ENCODE measurements at places on chromosomes 1 and 21.
A peak's percentile ranks its signal among the peaks of the same experiment; 100 is the strongest.

DNA sequence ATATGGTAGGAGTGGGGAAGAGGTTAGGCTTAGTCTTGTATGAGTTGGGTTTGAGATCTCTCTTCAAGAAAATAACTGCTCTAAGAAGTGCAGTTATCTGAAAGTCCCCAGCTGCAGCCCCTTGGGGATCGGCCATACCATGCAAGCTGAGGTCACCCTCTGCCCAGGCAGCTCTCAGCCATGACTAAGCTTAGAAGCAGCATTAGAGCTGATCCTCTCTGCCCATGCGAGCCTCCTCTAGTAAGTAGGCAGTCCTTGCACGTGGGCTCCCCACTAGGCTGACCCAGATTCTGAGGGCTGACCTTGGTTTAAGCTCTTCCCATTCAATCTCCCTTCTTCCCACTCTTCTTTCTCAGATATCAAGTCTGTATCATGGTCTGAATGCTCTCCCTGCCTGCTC lies 121.0 kb upstream of the UBE2U start:
- DNase-seq = no peak

DNA sequence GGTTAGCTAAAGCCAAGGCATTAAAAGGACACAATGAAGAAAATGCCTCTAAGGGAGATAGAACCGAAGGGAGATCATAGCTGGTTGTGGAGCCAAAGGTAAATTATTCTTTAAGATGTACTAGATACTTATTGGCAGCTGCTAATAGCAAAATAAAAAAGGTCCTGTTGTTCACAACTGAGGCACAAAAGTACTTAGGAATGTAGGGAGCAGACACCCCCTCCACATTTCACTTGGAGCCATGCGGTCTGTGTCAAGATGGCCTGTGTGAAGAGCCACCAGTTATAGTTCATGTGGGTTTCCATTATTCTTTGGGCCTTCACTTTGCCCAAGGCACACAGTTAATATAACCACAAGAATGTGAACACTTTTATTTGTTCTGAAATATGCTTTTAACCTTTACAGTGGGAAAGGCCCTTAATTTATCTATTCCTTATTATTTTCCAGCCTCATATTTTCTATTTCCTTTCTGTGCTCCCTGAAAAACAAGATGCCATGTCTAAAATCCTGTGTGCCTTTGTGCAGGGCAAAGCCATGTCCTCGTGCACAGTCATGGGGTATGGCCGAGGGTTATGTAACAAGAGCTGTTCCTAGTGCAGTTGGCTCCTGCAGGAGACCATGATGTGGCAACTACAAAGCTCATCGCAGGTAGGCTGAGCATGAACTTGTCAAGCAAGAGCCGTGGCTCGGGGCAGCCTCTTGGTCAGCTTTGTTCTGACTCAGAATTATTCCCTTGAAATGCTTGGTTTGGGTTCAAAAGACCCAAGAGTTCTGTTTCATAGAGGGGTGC lies 16.2 kb upstream of the WDR26 start:
- no peak for DNase-seq

GRCh38 chr1:9305216-9305615 lies 12.5 kb downstream of the SPSB1 start:
- no peak for DNase-seq

DNA sequence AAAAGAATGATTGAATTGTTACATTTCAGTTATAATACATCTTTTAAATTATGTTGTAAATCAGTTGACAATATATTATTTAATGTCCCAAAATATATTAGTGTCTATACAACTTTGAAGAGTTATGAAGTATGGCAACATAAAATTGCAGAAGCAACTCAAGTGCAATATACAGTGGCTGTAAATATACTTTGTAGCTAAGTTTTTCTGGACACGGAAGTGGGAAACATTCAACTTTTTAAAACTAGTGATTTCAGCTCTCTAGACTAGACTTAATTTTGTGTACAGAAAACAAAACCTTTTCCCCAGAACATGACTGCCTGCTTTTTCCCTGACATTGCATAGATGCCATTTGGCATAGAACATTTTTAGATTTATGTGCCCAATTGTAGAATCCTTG lies 29.5 kb upstream of the ABCG1 start:
- DNase-seq = no peak

GRCh38 chr1:67044631-67045270 lies 9.2 kb downstream of the SLC35D1 start:
- no peak for DNase-seq

GRCh38 chr21:31310750-31311149 lies 33.3 kb downstream of the TIAM1 start:
- no peak for DNase-seq

DNA sequence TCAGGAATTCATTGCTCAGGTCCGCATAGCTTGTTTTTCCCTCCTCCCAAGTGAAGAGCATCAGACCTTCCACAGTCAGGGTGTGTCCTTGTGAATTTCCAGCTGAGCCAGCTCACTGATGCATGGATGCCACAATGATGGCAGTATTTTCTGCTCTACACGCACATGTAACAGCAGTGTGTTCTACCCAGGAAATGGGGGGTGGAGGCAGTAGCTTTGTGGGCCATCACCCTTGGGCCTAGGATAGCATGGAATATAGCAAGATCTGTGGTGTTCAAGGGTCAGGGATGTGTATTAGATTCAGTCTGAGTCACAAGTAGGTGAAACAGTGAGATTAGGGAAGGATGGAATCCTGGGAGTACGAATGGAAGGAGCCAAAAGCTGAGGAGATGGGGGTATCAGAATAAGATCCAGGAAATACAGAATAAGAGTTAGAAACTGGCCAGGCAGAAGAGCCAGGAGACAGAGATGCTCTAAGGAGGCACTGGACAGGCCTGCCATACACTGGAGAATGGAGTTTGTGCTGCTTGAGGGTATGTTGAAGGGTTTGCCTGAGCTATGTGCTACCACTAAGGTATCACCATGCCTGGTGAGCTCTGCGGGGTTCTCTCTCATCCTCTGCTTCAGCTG lies 90.6 kb upstream of the CNIH3 start:
- no peak for DNase-seq

GRCh38 chr1:56978819-56979218 lies 13.0 kb upstream of the C8B start:
- DNase-seq = no peak

DNA sequence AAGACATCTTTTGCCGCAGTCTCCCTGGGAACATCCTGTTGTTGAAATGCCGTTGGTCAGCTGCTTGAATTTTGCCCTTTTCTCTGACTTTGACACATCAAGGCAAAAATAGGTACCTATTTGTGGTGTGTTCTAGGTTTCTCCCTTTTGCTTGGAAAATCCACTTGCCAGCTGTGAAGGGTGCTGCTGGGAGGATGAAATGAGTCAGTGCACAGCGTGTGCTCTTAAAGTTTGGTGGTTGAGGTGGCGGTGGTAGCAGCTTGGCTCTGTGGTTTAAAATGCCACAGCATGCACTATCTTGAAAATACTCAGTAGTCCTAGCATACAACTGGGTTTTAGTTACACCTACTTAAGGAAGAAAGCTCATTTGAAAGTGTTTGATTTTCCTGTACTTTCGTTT lies 183.8 kb downstream of the DHRS3 start:
- DNase-seq = peak; percentile 72

DNA sequence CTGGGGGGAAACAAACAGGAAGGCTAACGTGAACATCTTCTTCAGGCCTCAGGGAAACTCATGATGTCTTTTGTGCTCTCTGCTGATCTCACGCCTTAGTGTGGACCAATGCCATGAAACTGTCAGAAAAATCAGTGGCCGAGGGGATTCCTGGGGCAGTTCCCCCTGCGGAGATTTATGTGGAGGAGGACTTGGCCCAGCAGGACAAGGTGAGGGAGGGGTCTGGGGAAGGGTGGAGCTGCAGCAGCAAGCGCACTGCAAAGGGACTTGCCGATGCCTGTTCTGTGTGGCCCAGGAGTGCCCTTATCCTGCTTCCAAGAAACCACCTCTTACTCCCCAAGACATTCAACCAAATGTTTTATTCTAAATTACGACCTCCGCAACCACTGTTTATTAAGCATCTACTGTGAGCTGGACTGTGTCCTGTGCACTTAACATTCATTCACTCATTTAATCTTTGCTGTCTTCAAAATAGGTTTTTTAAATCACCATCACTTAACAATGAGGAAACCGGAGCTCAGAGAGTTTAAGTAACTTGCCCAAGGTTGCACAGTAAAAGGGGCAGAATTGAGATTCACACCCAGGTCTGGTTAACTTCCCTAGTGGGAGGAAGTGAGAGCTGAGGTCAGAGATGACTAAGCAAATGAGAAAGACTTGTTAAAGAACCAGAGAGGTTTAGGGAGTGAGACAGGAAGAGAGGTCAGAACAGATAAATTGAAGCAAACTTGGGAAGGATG lies 49.7 kb downstream of the FHAD1 start:
- peak; percentile 20 for DNase-seq

GRCh38 chr1:68232289-68233148 lies at the start of gene WLS:
Gene WLS, minus strand, starts transcription at chr1:68232523. Its CDS starts 224 bp downstream, at chr1:68232299.
- DNase-seq = no peak

DNA sequence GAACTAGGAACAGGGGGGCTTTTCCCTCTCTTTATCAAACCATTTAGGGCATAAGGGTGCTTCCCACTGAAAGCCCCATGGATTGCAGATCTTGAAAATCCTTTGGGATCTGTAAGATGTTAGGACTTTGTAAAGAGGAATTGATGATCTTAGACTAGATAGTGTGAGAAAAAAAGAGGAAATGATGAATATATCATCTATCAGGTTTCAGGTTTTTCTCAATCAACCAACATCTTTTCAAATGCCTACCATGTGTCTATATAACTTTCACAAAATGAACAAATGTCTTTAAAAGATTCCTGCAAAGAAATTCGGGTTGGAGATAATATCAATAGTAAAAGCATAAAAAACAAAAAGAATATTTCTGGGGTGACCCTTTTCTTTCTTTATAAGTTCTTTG lies 50.1 kb downstream of the KCNC4 start:
- DNase-seq = no peak

DNA sequence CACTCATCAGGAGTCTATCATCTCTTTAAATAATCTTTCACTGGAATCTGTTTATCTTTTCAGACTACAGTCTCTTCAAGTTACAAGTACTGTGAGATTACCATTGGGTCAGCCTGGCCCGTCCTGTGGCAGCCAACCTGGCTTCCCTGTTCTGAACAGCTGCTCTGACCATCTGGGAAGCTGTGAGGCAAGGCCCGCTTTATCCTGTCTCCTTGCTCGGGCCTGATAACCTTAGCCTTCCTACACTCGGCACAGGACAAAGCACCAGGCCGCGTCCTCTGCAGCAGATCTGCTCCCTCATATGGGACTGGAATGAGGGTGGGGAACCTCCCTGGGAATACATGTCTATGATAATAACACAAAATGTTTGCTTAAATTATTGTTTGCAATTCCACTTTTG lies 113.3 kb downstream of the PTPN14 start:
- no peak for DNase-seq

DNA sequence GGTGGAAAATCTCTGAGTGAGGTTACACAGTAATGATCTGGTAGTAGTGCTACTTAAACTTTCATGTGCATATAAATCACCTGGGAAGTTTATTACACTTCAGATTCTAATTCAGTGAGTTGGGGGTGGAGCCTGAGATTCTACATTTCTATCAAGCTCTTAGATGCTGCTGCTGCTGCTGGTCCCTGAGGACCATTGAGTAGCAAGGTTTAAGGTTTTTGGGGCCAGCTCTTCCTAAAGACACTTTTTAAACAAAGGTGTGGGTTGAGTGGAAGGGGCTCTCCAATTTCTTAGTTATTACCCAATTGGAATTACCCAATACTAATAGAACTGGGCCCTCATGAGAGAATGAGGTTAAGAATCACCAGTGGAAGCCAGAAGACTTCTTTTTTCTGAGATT lies 29.5 kb downstream of the KCNA3 start:
- DNase-seq = no peak

DNA sequence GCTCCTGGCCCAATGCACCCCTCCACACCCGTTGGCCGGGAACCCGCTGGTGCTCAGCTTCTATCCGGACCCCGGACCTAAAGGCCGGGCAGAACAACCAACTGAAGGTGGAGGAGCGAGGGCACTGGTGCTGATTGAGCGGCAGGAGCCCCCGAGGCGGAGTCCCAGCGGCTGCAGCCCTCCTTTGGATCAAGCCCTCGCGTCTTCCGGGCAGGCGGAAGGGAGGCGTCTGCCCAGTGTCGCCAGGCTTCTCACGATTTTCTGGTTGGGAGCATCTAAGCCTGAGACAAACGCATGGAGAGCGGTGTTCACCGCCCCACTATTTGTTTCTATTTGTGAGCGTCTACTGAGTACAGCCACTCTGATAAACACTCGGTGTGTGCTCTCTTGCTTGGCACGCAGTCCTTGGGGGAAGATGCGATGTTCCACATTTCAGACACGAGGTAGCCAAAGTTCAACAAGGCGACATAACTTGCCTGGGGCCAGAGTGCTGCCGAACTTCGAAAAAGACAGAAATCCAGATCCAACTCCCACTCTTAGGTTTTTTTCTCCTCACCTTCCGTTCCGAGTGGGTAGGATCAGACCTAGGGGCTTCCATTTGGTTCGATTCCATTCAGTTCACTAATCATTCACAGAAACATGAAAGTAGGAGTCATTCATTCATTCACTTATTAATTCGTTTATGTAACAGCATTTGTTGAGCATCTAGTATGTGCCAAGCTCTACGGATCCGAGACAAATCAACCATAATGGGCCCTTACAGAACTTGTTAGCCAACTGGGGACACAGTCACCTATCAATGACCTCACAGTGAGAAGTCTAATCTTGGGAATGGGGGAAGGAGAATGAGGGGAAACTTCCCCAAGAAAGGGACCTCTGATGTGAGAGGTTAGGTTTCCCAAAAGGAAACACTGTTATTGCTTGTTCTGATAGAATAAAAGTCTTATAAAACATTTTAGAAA lies 4.9 kb upstream of the DMRTA2 start:
- no peak for DNase-seq

DNA sequence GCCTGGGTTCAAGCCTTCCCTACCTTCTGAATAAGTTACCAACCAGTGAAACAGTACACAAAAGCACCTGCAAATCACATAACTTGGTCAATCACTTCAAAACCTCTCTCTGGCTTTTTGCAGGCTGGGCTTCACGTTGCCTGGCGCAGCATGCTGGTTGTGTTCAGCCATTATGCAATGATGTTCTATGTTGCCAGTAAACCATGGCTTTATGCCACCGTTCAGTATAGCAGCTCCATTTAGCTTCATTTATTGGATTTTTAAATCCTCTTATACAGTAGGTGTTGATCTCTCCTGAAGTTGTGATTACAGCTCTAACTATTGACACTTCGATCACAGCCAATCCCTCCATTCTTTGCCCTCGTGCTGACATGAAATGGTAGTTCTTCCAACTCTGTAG lies 233.6 kb upstream of the PTBP2 start:
- DNase-seq = no peak

DNA sequence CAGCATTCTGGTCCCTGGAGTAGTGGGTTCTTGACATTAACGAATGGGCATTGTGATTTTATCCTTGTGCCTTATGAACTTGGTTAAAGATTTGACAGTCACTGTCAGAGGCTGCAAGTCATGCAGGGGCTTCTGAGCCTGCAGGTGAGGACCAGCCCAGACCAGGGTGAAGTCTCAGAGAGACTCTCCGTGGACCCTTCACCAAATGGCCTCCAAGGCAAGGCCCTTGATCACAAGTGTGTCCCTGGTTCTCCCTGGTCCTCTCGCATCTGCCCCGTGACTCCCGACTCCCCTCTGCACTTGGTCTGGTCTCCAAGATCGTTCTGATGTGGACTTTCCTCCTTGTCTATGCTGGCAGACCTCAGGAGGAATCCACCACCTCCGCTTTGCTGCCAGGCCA lies 476.5 kb upstream of the VAMP3 start:
- DNase-seq = no peak

All from CD4-positive, alpha-beta T cell treated with Interleukin-4 for 4 hours (primary cell).